ENCODE measurements at places on chromosomes 11 and 22. TPM values are rescaled to one million over a fixed set of nuclear protein-coding genes. Genes with fewer than 3 reads are reported as not detected.

- DNase-seq = no peak
Measured at GRCh38 chr11:13550761-13551160, 55.0 kb upstream of the PTH start.

Gene CELSR1
- 32.1 TPM for total RNA-seq

GRCh38 chr11:34514597-34514996, 1.0 kb upstream of the ELF5 start:
- no peak for DNase-seq

DNA sequence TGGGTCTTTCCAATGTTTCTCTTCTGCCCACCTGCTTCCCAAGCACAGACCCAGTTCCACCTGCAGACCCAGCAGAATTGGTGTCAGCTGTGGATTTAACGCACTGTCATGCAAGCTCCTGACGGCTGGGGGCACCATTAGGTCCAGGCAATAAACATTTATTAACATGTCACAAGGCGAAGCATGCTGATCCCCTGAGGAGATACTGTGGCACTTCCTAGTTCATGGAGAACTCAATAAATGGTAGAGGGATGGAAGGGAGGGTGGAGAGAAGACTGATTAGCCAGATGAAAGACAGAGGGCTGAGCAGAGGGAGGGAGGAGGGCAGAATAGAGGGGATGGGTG, 68.3 kb upstream of the TSPAN18 start:
- no peak for DNase-seq

GRCh38 chr22:46457502-46458488, 79.6 kb downstream of the CELSR1 start:
- no peak for DNase-seq

- DNase-seq = no peak
Measured at GRCh38 chr11:55942785-55943392, 6.7 kb upstream of the OR5I1 start.

DNA sequence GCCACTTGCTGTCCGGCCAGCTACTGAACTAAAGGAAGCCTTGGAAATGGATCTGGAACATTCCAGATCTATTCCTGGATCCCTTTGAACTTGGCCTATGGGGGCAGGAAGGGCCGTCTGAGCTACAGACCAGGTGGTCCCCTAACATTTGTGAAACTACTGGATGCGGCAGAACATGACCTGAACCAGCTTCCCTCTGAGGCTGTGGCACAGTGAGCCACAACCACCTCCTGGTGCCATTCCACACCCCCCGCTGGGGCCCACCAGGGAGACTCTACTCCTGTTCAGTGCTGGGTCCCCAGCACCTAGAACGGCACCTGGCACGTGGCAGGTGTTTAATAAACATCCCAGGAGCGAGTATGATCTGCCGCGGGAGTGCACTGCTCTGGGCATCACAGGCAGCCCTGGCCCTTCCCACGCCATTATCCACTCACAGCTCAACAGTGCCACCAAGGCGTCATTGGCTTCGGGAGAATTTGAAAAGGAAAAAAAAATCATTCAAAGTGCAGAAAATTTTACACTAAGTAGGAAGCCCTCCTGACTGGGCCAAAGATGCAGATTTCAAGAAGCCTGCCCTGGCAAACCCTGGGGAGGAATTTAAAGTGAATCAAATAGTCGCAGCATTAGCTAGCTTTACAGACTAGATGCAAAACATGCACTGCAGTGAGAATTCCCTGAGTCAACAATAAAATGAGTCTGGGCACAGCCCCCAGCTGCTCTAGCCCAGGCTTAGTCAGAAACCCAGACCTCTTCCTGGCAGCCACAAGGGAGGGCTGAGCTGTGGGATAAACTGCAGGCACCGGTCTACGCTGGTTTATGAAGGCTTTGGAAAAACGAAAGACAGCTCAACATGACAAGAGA, 14.3 kb upstream of the EFCAB6 start:
- DNase-seq = peak; percentile 41

Gene OR51E1
- total RNA-seq = not detected

- DNase-seq = peak; percentile 79
Measured at GRCh38 chr22:49156662-49157285, 670.9 kb downstream of the BRD1 start.

Gene RFPL2
- total RNA-seq = not detected

- DNase-seq = no peak
Measured at GRCh38 chr11:20912065-20912821, 242.9 kb downstream of the NELL1 start.

Gene MIAT
- 1.9 TPM for total RNA-seq

DNA sequence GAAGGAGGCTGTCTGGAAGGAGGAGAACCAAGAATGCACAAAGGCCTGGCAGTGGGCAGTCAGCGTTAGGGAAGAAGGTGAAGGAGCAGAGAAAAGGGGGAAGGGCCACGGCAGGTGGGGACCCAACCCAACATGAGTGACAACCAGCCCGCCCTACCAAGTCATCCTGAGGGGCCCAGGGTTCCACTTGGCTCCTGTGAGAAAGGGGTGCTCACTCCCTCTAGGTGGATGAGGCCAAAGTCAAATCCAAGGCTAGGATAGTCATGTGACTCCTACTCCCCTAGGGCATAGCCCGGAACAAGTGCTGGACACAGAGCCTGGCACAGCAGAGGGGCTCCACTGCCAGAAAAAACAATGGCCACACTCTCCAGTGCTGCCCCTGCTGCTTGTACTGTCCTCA, 2.2 kb upstream of the DGCR2 start:
- DNase-seq = no peak

- no peak for DNase-seq
Measured at GRCh38 chr11:10349806-10350205, 44.9 kb downstream of the ADM start.

DNA sequence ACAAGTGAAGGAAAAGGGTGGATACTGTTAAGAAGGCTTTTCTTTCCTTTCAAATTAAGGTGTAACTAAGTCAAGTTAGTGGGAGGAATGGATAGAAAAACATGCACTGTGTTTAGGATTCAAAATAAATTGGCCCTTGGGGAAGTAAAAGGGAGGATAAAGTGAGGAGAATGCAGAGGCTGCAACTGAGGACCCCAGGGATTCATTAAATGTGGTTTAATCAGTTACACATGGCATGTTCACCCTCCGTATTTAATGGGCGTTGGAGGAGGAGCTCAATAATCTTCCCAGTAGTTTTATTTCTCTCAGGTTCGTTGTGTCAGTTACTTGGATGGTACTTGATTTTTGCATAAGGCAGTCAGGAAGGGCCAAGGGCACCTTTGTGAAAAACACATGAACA, 966.3 kb downstream of the JRKL start:
- DNase-seq = no peak
